NCI-H524 treated with DMSO at 0.1 percent for 48 hours (cell line): ENCODE measurements at places on chromosomes 1 and 21.

GRCh38 chr1:236701782-236702181 is 15.5 kb downstream of the ACTN2 start:
- no peak for DNase-seq

DNA sequence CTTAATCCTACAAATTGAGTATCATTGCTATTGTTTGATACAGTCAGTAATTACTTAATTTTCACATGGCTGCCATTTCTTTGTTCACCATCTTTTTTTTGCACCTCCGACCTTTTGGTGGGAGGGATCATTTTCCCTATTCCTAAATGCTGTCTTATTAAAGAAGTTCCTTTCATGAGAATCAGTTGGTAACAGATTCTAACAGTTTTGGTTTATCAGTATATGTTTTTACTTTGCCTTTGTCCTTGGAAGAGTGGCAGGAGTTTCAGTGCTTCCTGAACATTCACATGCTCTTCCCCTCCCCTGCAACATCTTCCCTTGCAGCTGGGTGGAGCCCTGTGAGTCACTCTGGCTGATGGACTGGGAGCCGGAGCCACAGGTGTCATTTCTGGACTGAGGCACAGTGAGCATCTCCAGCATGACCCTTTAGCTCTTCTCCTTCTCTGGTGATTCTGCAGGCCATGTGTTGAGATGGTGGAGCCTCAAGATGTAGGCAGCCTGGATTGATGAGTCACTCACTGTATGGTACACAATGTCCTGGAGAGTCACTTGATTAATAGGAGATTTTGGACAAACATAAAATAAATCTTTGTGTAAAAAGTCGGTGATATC is 217.7 kb downstream of the URB2 start:
- no peak for DNase-seq

GRCh38 chr1:14969006-14969405 is 184.5 kb upstream of the TMEM51 start:
- DNase-seq, result no peak

GRCh38 chr1:197632651-197633050 is 142.6 kb downstream of the DENND1B start:
- DNase-seq, result peak; percentile 8

GRCh38 chr1:155175281-155175926 is 1.8 kb downstream of the TRIM46 start:
- no peak for DNase-seq

GRCh38 chr1:22598736-22599135 is 35.4 kb downstream of the EPHA8 start:
- no peak for DNase-seq

- no peak for DNase-seq
Measured at GRCh38 chr1:81388435-81388834, 412.3 kb upstream of the ADGRL2 start.

- DNase-seq, result no peak
Measured at GRCh38 chr1:84735483-84735882, 45.2 kb upstream of the SSX2IP start.

GRCh38 chr1:215887627-215888026 is 320.5 kb downstream of the KCTD3 start:
- DNase-seq, result no peak

- DNase-seq, result no peak
Measured at GRCh38 chr1:228919914-228920313, 184.6 kb downstream of the RHOU start.

- no peak for DNase-seq
Measured at GRCh38 chr1:17016317-17016661, 4.6 kb upstream of the ATP13A2 start.

DNA sequence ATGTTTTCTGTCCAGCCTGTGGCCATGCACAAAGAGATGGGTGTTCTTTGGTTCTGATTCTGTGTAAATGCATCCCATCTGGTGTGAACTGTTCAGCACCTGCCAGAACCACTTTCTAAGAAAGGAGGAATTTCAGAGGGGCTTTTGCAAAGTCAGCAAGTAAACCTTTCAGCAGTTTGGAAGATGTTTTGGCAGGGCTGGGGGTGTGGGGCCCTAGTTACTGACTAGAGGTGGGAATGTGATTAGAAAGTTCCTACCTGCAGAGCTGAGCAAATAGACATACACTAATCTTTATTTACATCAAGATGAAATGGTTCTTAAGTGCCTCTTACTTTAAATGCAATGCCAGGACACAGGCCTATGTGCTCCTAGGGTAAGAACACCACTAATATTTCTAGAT is 378.1 kb upstream of the USP24 start:
- no peak for DNase-seq

- DNase-seq, result no peak
Measured at GRCh38 chr1:47190857-47191256, 1.0 kb upstream of the PDZK1IP1 start.

DNA sequence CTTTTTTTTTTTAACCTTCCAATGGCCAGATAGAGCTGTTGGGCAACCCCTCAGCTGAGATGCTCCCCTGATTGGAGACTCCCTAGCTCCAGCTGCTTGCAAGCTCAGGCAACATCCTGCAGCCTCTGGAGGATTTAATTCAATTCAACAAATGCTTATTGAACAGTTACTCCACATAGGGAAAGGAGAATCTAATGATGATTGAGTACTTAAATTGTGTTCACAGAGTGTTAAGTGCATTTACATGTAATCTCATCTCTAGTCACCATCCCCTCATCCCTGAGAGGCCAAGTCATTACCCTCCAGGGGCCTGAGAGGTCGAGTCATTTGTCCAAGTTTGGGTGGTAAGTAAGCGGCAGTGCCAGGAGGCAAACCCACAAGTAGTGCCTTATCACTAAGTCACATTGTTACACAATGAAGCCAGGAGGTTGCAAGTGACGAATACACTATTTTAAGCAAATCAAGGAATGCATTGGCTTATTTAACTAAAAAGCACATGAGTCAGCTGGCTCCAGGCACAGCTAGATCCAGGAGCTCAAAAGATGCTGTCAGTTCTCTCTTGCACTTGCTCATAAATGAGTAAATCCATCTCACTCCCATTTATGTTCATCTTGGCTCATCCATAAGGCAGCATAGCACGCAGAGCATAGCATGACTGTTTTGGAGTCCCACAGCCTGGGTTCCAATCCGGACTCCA is 64.3 kb downstream of the OPTC start:
- DNase-seq, result no peak

DNA sequence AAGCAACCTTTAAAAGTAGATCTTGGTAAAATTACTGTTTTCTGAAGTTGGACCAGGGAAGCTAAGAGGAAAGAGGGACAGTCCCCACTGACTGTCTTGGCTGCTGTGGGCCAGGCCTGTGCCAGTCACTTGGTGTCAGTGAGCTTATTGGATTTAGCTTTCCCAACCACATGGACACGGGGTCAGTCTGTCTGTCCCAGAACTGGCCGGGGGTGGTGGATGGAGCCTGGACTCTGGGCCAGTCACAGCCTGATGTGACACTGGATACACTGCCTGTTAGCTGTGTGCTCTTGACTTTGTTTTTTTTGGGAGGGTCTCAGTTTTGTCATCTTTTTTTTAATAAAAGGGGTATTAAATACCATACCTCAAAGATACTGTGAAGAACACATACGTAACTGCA is 96.7 kb downstream of the GALNT2 start:
- DNase-seq, result no peak

DNA sequence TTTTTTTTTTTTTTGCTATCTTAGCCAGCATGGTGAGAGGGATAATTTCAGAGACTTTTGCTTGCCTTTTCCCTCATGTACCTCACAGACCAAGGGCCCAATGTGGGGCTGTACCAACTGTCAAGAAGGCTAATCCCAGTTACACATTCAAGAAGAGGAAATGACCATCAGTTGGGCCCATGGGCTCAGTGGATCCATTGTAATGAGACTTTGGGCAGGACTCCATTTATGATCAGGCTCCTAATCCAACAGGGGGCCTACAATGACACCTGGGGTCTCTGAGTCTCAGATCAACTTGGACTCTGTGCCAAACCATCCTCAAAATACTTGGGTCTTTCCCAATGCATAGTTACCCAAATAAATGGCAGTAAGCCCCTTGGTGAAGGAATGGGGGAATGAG is 450.4 kb upstream of the VAMP3 start:
- no peak for DNase-seq

DNA sequence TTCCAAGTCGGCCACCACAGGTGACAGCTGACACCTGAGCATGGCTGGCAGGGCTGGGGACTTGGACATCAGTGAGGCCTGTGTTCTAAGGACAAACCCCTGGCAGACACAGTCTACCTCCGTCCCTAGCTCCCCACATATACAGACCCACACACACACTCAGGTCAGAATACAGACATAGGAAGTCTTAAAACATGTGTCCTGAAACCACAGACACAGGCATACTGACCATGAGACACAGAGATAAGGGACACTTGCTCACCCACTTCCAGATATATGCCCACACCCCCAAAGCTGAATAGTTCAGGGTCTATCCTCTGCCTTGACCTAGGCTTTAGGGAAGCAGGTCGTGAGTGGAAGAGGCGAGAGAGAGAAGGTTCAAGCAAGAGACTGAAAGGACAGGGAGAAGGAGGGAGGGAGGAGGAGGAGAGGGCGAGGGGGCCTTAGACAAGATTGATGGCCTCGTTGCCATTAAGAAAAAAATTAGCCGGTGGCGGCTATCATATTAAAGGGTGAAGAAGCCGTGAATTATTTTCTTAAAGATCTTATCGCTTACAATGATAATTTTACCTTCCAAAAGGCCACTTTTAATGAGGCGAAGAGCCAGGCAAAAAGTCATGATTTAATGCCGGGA is 49.9 kb downstream of the TMEM53 start:
- no peak for DNase-seq

- no peak for DNase-seq
Measured at GRCh38 chr1:216248628-216249027, 174.6 kb downstream of the USH2A start.

- DNase-seq, result no peak
Measured at GRCh38 chr1:32331549-32331948, 4.5 kb downstream of the MARCKSL1 start.

DNA sequence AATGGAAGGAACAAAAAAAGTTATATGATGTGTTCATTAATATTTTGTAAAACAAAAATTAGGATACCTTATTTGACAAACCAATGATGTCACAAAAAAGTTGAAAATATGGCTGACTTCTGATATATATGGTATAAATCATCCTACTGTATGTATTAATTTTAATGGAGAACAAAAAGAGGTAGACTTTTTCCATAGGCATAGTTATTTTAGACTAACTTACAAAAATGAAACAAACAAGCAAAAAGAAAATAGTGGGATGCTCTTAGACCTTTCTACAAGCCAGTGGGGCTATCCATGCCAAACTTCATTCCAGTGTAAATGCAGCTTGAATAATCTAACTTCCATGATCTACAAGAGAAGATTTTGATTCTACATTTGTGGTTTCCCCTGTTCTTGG is 522 bp upstream of the SPTA1 start:
- no peak for DNase-seq

- no peak for DNase-seq
Measured at GRCh38 chr1:25875154-25875855, at the start of gene PAQR7. Gene PAQR7 (minus strand): TSS chr1:25875708. CDS start chr1:25863839, 11,869 bp downstream.

DNA sequence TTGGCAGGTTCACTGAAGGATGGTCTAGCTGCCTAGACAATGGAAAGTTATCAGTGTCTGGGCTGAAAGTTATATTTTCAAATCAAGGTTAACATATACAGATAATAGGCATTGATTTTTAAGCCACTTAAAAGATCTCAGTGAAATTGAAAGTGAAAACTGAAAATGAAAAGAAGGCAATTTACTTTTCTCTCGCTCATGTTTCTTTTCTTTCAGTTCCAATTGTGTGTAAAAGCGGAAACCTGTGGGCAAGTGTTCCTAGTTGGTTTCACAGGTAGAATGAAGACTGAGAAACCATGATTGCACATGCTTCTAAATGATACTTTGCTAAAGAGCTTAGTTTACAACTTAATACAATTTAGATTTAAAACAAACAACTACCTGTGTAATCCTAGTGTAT is 383.7 kb downstream of the ZP4 start:
- no peak for DNase-seq

GRCh38 chr21:16509476-16509875 is 779.7 kb downstream of the USP25 start:
- no peak for DNase-seq

DNA sequence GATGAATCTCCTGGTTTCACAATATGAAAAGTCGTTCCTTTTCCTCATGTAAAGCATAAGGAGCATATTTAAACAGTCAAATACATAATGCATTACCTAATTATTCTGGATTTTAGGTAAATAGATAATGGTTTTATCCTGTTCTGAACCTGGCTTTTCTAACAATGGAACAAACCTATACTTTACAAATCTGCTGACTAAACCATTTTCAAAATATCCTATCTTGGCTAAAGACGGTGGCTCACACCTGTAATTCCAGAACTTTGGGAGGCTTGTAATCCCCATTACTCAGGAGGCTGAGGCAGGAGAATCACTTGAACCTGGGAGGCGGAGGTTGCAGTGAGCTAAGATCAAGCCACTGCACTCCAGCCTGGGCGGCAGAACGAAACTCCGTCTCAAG is 2.9 kb downstream of the SMIM12 start:
- DNase-seq, result no peak

- no peak for DNase-seq
Measured at GRCh38 chr1:78334114-78334513, 156.7 kb upstream of the PTGFR start.

DNA sequence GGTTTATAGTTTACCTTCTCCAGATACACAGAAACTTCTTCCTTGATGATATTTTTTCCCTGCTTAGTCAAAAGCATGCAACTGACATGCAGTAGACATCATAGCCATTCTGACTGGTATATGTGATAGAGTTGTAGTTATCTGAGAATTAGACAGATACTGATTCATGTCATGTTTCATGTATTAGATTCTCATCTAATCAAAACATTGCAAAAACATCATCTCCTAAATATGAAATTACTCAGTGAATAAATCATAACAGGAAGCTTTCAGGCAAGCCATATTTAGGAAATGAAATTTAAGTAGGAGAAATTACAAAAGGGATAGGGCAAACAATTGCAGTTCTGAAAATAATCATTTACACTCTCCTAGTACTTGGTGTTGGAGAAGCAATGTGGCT is 38.4 kb upstream of the ASB17 start:
- DNase-seq, result no peak

- DNase-seq, result no peak
Measured at GRCh38 chr1:179875596-179876299, 1.9 kb downstream of the TOR1AIP2 start.

DNA sequence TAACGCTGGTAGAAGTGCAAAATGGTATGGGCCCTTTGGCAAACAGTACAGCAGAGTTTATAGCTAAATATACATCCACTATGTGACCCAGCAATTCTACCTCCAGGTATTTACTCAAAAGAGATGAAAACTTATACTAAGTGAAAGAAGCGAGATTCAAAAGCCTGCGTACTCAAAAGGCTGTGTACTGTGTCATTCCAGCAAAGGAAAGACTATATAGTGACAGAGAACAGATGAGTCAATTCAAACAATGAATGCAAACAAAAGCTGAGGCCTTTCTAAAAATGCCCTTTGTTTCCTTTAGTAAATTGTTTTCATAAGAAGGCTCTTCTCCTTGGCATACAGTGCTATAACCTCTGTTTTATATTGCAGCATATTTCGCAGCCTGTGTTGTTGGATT is 268.8 kb upstream of the CSF3R start:
- DNase-seq, result no peak

GRCh38 chr21:43306911-43307676 is 119.8 kb downstream of the SIK1 start:
- no peak for DNase-seq

- no peak for DNase-seq
Measured at GRCh38 chr1:231778009-231778719, 151.6 kb downstream of the DISC1 start.
